ENCODE measurements at places on chromosomes 2 and 18.
A peak's percentile ranks its signal among the peaks of the same experiment; 100 is the strongest.

DNA sequence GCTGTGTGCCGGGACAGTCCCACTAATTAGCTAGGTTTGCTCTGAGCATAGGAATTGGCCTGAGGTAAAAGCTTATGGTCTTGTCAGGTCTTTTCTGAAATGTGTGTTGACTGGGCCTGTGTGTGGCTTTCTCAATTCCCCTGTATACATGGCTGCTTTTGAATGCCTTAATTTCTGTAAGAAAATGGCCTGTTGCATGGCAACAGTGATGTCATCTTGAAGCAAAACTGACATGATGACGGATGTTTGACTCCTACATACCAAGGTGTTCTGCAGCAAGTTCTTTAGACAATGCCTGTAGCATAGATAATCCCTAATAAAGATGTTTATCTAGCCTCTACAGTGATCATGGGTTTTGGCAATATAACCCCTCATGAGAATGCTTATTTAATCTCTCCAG is 198.5 kb downstream of the OTX1 start:
- DNase-seq = no peak

DNA sequence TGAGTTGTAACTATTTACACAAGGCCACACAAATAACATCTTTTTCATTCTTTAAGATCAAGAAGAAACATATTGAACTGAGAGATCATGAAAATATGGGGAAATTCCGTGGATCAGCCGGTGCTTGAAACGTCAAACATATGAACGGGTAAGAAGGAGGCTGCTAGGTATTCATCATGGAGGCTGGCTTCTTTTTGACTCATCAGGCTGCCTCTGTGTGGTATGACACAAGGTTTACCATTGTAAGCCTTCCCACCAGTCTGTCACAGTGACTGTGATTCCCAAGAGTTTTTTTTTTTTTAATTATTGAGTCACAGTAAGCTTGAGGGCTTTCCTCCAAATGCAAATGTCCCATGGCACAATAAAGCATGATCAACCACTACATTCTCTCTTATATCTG is 506.9 kb downstream of the BCL11A start:
- no peak for DNase-seq

- DNase-seq = peak; percentile 71
Measured at GRCh38 chr2:174014699-174015070, 49.5 kb upstream of the SP3 start.

DNA sequence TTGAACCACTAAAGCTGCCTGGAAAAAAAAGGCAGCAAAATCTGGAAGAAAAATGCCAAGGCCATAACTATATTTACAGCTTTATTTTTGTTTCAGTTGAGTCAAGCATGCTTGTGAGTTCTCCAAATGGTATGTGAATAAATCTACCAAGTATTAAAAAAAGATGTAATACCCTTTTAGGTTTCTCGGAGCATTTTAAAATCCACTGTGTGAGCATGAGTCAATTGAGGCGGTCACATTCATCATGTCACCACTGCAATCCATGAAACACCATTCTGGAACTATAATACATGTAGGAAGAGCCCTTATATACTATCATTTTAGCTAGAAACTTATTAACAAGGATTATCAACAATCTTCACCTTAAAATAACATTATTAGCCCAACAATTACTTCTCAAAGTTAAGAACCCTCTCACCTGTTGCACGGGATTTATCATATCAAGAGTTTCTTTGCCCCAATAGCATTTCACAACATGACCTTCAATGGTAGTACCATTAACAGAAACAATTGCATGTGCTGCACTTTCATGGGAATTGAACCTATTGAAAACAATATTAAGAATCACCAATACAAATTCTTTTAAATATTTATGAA is 24.2 kb upstream of the C2orf42 start:
- no peak for DNase-seq

- no peak for DNase-seq
Measured at GRCh38 chr2:238287737-238288649, at the start of gene PER2. PER2 (minus strand) TSS chr2:238288610; CDS start chr2:238277936, 10,674 bp downstream.

- DNase-seq = peak; percentile 87
Measured at GRCh38 chr2:148965623-148966437, 72.7 kb upstream of the LYPD6B start.
